ENCODE measurements at places on chromosomes 2 and 18.
A peak's percentile ranks its signal among the peaks of the same experiment; 100 is the strongest.

- no peak for DNase-seq
Measured at GRCh38 chr18:34841891-34842290, 131.8 kb downstream of the DTNA start.

DNA sequence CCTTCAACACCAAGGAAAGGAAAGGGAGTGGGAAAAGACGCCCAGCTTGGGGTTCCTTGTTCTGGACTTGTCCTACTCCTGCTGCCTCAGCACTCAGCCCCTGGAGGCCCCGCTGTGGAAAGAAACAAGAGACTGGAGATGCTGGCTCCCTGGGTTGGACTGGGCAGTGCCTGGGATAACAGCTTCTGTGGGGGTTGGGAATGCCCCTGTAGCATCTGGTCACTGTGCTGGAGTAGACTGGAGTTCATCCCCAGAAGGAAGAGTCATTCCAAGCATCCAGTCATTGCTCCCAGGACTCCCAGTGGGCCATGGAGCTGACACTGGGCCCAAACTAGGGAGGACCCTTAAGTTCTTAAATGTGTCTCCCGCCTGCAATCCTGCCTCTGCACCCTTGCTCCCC, 129.3 kb upstream of the HAAO start:
- DNase-seq = no peak

DNA sequence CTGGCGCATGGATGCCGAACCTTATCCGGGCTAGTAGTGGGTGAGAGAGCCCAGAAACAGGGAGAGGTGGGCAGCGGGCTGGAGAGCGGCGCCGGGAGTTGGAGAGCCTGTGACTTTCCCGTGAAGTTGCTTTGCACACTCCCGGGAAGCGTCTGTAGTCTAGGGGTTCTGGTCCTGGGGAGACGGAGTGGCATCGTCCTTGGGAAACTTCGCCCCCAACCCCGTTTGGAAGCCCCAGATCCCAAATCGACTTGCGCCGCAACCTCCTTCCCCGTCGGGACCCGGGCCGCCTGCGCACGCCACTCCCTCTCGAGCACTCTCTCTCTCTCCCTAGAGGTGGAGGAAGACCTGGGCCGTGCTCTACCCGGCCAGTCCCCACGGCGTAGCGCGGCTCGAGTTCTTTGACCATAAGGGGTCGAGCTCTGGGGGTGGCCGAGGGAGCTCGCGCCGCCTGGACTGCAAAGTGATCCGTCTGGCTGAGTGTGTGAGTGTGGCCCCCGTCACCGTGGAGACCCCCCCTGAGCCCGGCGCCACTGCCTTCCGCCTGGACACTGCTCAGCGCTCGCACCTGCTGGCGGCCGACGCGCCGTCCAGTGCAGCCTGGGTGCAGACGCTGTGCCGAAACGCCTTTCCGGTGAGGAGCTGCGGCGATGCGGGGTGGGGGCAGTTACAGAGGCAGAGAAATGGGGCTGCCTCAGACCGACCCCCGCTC, 456 bp downstream of the DOK1 start:
- no peak for DNase-seq

GRCh38 chr18:49052891-49053644, 102.3 kb upstream of the SMAD7 start:
- DNase-seq = peak; percentile 74

- DNase-seq = peak; percentile 1
Measured at GRCh38 chr2:109663721-109664120, 49.6 kb downstream of the SOWAHC start.

DNA sequence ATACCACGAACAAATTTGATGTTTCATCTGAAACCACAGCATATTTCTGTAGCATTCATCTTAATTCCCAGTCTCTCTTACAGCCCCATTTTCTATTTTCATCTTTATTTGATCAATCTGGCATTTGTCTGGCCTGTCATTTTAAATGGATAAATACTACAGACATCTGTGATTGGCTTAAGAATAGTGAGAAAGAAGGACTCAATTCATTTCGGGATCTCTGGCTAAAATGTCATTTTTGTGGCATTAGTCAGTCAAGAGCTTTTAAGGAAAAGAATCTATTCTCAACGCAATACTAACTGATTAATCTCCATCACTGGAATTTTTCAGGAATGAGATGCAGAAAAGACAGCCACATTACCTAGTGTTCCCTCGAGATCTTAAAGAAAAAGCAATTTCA, 585.9 kb downstream of the IRS1 start:
- peak; percentile 27 for DNase-seq

GRCh38 chr2:176817061-176817565, 395.5 kb upstream of the HNRNPA3 start:
- no peak for DNase-seq

DNA sequence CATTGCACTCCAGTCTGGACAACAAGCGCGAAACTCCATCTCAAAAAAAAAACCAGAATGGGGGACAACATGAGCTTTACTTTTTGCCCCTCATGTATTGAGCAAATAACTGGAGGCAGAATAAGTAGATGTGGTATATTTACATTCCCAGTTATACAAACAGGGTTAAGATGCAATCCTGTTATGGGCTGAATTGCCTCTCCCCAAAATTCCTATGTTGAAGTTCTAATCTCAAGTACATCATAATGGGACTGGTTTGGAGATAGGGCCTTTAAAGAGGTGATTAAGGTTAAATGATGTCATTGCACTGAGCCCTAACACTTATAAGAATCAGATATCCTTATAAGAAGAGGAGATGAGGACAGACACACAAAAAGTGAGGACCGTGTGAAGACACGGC, 319.8 kb upstream of the KLHL29 start:
- no peak for DNase-seq

DNA sequence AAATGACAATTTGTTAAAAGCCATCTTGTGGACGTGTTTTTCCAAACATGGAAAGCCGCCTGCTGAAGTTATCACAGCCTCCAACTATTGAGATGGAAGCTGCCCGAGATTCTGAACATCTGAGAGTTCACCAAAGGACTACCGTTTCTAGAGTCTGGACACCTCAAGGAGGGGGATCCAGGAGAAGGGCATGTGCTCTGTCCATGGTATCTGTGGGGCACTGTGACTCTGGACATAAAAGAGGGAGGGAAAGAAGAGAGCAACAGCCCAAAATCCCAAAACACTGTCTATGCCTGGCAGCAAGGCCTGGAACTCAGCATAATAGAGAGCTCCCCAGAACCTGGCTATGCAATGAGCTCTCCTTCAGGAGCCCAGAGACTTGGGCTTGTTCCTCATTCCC, 319.9 kb downstream of the EN1 start:
- DNase-seq = no peak

DNA sequence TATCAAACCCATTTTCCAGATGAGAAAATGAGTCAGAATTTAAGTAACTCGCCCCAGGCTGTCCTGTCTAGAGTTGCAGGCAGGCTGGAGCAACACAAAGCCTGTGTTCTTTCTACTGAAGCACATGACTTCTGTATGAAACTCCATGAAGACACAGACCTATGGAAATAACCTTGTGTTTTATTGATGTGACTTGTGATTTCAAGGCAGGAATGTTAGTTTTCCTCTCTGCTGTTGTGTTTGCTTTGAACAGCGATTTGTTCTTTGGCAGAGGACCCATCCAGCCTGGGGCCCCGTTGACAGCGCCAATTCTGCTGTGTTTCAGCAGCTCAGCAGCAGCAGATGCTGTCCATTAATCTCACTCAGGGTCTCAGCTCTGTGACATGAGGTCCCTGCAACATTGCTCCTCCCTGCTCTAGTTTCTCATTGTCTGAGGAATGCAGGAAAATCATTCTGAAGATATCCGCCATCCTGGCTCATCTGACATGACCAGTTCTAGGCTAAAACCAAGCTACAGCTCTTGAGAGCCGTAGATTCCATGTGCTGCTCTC, 344.3 kb upstream of the RAB12 start:
- DNase-seq = no peak
